ENCODE measurements at places on chromosomes 1 and 21.

DNA sequence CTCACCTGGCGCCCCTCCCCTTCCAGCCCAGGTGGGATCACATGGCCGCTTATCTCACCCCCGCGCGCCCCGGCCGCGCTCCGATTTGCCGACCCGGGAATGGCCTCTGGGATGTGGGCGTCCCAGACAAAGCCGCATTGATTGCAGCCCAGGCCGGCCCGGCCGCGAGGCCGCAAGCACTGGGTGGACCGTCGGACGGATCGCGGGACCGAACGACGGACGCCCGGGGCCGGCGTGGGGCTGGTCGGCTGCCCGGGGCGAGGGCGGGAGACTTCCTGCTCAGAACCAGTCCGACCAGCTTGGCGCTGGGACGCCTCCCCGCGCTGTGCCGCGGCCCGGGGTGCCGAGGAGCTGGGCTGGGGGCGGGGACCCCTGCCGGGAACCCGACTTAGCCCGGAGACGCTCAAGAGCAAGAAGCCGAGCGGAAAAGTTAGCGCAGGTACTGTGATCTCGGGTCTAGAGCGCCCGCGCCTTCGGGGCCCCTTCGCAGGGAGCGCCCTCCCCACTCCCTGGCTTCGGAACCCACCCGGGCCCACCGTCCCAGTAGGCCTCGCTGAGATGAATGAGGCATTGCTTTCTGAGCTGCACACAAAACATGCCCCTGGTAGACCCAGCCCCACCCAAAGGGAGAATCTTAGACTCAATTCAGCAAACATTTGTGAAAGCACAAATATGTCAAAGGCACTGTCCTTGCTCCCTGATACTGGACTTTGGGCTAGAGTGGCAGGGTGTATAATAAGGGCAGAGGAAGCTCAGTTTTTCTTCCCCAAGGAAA lies 415 bp upstream of the LAD1 start:
- DNase-seq = no peak
- H3K27ac ChIP-seq = no peak overlapping the region
- H3K4me3 ChIP-seq = no peak overlapping the region
- H3K4me1 ChIP-seq = no peaks in the 10 kb centered on the region

DNA sequence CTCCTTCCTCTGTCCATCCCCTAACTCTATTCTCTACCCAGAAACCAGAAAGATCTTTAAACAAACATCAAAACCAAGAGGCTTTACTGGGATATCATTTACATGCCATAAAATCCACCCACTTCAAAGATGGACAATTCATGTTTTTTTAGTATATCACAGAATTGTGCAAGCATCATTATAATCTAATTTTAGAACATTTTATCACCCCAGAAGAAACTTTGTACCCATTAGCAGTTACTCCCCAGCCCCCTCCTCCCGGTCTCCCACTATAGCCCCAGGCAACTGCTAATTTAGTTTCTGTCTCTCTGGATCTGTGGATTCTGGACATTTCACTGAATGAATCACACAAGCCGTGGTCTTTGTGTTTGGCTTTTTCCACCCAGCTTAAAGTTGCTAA lies 4.8 kb upstream of the SELENON start:
- no peak overlapping the region for H3K4me3 ChIP-seq
- peaks cover 7% of the 10 kb centered on the region for H3K27me3 ChIP-seq
- peaks cover 2% of the 10 kb centered on the region for H3K36me3 ChIP-seq
- H3K4me1 ChIP-seq = peaks cover 49% of the 10 kb centered on the region

DNA sequence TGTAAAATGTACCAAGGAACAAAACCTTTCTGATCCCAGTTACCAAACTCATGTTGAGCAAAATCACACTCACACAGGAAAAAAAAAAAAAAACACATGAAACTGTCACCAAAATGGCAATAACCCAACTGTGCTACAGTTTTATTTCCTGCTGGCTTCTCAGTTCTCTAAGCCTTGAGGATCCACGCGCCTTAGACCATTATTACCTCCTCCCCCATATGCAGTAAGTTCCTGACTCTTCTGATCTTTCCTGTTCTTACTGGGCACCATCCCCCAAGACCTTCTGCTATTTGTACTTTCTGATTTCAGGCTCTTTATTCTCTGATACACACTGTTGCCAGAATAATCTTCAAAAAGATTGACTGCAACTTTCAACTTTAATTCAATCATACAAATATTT lies 79.6 kb downstream of the SLC45A1 start:
- H3K36me3 ChIP-seq = peaks cover 59% of the 10 kb centered on the region
- H3K27me3 ChIP-seq = no peaks in the 10 kb centered on the region
- no peak overlapping the region for H3K4me3 ChIP-seq

- peaks cover 52% of the 10 kb centered on the region for H3K4me1 ChIP-seq
- H3K36me3 ChIP-seq = peaks cover 29% of the 10 kb centered on the region
- no peaks in the 10 kb centered on the region for H3K27me3 ChIP-seq
Observed at GRCh38 chr1:32957017-32957416, 7.6 kb downstream of the RNF19B start.

GRCh38 chr21:38982804-38983203 lies 177.1 kb downstream of the ETS2 start:
- peaks cover 52% of the 10 kb centered on the region for H3K4me1 ChIP-seq
- DNase-seq = no peak
- peaks cover 2% of the 10 kb centered on the region for H3K36me3 ChIP-seq
- no peak overlapping the region for H3K4me3 ChIP-seq

DNA sequence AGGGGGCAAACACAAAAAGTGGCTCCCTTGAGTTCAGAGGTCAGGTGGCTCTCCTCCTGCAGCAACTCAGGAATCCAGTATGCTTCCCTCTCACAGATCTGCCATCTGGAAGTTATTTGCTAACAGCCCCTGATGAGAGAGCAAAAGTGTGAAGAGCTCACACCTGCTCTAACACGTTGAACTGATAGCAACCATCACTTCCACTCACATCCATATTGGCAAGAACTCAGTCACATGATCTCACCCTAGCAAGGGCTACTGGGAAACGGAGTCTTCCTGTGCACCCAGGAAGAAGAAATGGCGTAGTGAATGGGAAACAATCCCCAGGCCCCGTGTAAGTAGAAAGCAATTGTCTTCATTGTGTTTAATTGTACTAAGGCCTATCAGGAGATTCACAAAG lies 20.7 kb upstream of the SLC45A1 start:
- H3K36me3 ChIP-seq = no peaks in the 10 kb centered on the region
- no peak for DNase-seq
- H3K4me1 ChIP-seq = no peaks in the 10 kb centered on the region
- no peak overlapping the region for H3K4me3 ChIP-seq
- peaks cover 2% of the 10 kb centered on the region for H3K27me3 ChIP-seq
- H3K27ac ChIP-seq = no peak overlapping the region

- peaks cover 7% of the 10 kb centered on the region for H3K27me3 ChIP-seq
- peaks cover 45% of the 10 kb centered on the region for H3K4me1 ChIP-seq
- DNase-seq = peak; percentile 54
- no peak overlapping the region for H3K27ac ChIP-seq
Observed at GRCh38 chr1:12620488-12620865, 2.5 kb upstream of the DHRS3 start.

DNA sequence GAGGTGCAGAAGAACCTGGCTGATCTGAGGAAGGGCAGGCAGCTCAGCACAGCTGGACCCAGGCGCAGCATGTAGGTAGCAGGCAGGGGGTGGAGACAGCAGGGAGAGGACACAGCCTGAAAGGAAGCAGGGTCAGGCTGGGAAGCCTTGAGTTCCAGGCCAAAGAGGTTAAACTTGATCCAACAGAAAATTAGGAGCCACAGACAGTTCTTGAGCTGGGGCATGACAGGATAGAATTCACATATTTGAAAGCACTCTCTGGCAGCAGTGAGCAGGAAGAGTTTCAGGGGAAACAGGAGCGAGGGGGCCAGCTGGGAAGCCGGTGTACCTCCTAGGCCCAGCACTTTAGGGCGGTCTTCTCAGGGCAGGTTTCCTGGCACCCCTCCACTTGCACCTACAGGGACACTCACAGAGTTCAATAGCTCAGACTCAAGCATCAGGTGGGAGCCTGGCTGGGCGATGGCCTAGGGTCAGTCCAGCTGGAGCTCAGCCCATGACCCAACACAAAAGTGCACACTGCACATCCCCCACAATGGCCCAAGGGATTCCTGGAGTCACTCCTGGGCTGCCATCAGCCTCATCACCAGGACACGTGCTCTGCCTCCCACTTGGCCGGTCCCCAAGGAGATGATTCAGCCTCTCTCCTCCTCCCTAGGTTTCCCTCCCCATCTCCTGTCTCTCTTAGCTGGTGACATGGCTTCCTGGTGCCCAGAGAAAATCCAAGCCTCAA lies 22.7 kb downstream of the MATN1 start:
- H3K4me1 ChIP-seq = no peaks in the 10 kb centered on the region
- no peak overlapping the region for H3K27ac ChIP-seq
- H3K36me3 ChIP-seq = no peaks in the 10 kb centered on the region
- H3K27me3 ChIP-seq = peaks cover 3% of the 10 kb centered on the region
- no peak for DNase-seq

- no peaks in the 10 kb centered on the region for H3K36me3 ChIP-seq
- H3K27ac ChIP-seq = no peak overlapping the region
- no peaks in the 10 kb centered on the region for H3K4me1 ChIP-seq
- no peak for DNase-seq
Observed at GRCh38 chr1:69157046-69157756, 410.5 kb upstream of the LRRC7 start.

DNA sequence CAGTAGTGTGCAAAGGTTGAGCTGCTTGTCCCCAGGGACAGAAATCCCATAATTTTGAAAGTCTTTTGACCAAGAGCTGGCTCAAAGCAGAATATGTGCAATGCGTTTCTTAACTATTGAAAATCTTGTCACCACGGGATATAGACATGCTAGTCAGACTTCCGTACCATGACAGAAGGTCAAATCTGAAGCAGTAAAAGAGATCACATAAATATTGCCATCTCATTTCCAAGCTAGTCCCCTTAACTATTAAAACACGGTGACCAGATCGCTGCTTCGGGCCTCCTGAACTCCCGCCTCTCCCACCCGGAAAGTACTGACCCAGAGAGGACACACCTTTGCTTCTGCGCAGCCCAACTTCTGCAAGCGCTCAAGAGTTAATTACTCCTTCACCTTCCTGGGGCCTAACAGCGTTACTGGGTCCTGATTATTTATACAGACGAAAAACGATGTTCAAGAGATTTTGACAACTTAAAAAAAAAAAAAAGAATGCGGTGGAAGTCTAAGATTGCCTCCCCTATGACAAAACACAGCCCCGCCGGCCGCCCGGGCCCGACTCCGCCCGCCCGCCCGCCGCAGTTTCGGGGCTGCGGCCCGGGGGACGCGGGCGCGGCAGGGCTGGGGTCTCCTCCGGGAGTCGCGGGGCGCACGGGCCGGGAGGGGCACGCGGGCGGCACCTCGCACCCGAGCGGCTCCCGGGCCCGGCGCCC lies 692 bp downstream of the SORT1 start:
- no peak overlapping the region for H3K27ac ChIP-seq
- peaks cover 10% of the 10 kb centered on the region for H3K4me1 ChIP-seq
- peak overlapping the region; percentile 70 for H3K4me3 ChIP-seq
- peaks cover 47% of the 10 kb centered on the region for H3K27me3 ChIP-seq

- no peak for DNase-seq
- no peaks in the 10 kb centered on the region for H3K27me3 ChIP-seq
- H3K36me3 ChIP-seq = no peaks in the 10 kb centered on the region
- H3K27ac ChIP-seq = no peak overlapping the region
Observed at GRCh38 chr1:2939041-2939552, 82.2 kb upstream of the ACTRT2 start.

- no peak overlapping the region for H3K27ac ChIP-seq
- H3K4me3 ChIP-seq = no peak overlapping the region
- peaks cover 21% of the 10 kb centered on the region for H3K36me3 ChIP-seq
- no peaks in the 10 kb centered on the region for H3K27me3 ChIP-seq
- DNase-seq = no peak
Observed at GRCh38 chr21:36887963-36888362, 78.5 kb downstream of the HLCS start.

DNA sequence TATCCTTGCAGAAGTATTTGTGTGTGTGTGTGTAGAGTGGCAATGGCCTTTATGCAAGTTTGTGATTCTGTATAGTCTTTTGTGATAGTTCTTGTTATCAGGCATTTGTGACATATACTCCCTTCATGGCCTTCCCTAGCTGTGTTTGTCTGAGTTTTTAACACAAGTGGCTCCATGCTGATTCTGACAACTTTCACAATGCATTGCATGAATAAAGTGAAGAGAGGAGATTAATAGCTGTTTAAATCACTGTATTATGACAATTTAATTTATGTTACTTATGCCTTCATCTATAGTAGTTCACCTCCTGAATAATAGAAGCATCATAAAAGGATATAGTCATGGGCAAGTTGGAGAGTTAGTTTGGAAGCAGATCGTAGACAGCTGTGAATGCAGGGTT lies 17.2 kb upstream of the MCOLN3 start:
- no peak for DNase-seq
- peaks cover 15% of the 10 kb centered on the region for H3K4me1 ChIP-seq
- H3K4me3 ChIP-seq = no peak overlapping the region
- no peaks in the 10 kb centered on the region for H3K36me3 ChIP-seq
- H3K27ac ChIP-seq = no peak overlapping the region
- peaks cover 17% of the 10 kb centered on the region for H3K27me3 ChIP-seq

DNA sequence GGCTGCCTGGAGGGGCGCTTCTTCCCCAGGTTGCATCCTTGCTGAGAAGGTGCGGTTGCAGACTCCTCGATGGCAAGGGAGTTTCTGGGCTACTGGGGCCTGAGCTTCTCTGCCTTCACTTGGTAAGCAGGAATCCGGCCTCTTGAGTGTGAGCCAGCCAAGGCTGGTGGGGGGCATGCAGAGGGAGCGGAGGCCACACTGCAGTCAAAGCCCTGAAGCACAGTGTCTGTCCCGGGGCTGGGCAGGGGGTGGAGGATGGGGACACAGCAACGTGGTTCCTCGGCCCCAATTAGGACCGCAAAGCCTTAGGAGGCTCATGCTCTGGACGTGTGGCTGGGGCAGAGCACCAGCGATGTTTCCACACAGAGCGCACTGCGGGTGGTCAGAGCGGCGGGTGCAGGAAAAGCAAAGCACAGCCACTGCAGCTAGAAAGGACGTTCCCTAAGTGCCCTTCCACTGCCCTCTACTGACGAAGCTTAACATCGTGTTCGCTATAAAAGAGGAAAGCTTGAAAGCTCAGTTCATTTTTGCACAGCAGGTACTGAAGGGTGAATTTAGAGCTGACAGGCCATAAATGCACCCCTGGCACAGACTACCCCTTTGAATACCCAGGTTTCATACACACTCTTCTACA lies 60.7 kb upstream of the COG2 start:
- peaks cover 11% of the 10 kb centered on the region for H3K27me3 ChIP-seq
- no peaks in the 10 kb centered on the region for H3K36me3 ChIP-seq
- H3K4me1 ChIP-seq = no peaks in the 10 kb centered on the region
- no peak overlapping the region for H3K27ac ChIP-seq

- no peak for DNase-seq
- H3K27me3 ChIP-seq = no peaks in the 10 kb centered on the region
- no peaks in the 10 kb centered on the region for H3K4me1 ChIP-seq
- no peak overlapping the region for H3K27ac ChIP-seq
Observed at GRCh38 chr21:36765229-36765628, 66.3 kb downstream of the SIM2 start.

DNA sequence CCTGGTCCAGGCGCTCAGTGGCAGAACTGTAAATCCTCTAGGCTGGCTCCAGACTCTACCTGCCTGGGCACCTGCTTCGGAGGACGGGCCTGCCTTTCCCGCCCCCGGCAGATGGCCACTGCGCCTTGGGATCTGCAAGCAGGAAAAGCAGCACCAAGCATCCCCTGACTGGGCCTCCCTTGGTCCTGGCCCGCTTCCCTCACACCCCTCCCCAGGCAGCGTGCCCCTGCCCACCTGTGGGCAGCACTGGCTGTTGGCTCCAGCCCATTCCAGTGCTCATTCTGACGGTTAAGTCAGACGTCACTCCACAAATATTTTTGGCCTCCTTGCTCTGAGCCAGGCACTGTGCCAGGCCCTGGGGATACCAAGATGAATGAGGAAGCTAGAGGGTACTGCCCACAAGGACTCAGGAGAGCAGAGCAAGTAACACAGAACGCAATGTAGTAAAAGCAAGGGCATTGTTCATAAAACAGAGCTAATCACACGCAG lies 22.0 kb upstream of the BLACAT1 start:
- peaks cover 3% of the 10 kb centered on the region for H3K36me3 ChIP-seq
- DNase-seq = no peak
- peaks cover 20% of the 10 kb centered on the region for H3K4me1 ChIP-seq
